ENCODE measurements at places on chromosomes 7 and 10. TPM values are rescaled to one million over a fixed set of nuclear protein-coding genes. Genes with fewer than 3 reads are reported as not detected.

The NKX2-3 gene
- not detected for total RNA-seq

The ZFAND4 gene
- total RNA-seq = 23.2 TPM

DNA sequence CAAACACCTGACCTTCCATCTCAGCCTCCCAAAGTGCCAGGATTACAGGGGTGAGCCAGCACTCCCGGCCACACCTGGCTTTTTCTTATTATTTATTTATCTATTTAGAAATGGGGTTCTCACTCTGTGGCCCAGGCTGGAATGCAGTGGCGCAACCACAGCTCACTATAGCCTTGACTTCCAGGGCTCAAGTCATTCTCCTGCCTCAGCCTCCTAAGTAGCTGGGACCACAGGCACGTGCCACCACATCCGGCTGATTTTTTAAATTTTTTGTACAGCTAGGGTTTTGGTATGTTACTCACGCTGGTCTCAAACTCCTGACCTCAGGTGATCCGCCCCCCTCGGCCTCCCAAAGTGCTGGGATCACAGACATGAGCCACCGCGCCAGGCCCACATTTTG lies 56.9 kb upstream of the MYL10 start:
- H3K4me1 ChIP-seq = no peaks in the 10 kb centered on the region
- no peak overlapping the region for H3K4me3 ChIP-seq
- DNase-seq = no peak
- no peak overlapping the region for H3K27ac ChIP-seq
- no peaks in the 10 kb centered on the region for H3K36me3 ChIP-seq

DNA sequence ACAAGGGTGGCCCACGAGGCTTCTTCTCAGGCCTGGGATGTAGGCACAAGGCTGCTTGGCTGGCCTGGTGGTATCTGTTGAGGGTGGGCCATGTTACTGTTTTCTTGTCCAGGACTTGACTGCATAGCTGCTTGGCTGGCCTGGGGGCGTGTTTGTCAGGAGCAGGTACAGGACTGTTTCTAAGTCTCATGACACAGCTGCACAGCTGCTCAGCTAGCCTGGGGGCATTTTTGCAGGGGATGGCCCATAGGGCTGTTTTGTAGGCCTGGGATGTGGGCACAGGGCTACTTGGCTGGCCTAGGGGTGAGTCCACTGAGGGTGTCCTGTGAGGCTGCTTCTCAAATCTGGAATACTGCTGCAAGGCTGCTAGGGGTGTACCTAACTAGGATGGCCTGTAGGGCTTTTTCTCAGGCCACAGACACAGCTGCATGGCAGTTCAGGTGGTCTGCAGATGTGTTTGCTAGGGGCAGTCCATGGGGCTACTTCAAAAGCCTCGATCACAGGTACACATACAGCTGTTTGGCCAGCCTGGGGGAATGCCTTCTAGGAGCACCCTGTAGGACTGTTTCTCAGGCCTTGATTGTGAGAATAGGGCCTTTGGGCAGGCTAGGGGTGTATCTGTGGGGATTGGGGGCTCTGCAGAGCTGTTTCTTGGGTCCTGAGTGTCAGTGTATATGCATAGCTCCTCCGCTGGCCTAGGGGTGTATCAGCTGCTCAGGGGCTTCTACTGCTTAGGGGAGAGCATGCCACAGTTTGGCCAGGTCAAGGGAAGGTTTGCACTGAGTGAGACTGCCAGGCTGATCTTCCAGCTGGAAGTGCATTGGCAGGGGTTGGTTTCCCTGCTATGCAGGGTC lies 26.6 kb upstream of the PLA2G12B start:
- peaks cover 3% of the 10 kb centered on the region for H3K27me3 ChIP-seq
- peaks cover 18% of the 10 kb centered on the region for H3K36me3 ChIP-seq
- H3K4me1 ChIP-seq = no peaks in the 10 kb centered on the region
- H3K27ac ChIP-seq = no peak overlapping the region

GRCh38 chr10:79886345-79886744 lies 59.8 kb downstream of the NUTM2E start:
- DNase-seq = no peak
- H3K4me1 ChIP-seq = no peaks in the 10 kb centered on the region
- no peak overlapping the region for H3K4me3 ChIP-seq
- H3K27me3 ChIP-seq = peaks cover 34% of the 10 kb centered on the region
- H3K27ac ChIP-seq = no peak overlapping the region

- peaks cover 13% of the 10 kb centered on the region for H3K27me3 ChIP-seq
- DNase-seq = no peak
- peaks cover 6% of the 10 kb centered on the region for H3K4me1 ChIP-seq
- H3K27ac ChIP-seq = no peak overlapping the region
These were observed 62.0 kb upstream of the NRBF2 start for GRCh38 chr10:63071145-63071544.

GRCh38 chr10:122348512-122348911 lies 26.0 kb upstream of the PLEKHA1 start:
- no peak overlapping the region for H3K4me3 ChIP-seq
- H3K4me1 ChIP-seq = no peaks in the 10 kb centered on the region
- H3K27me3 ChIP-seq = no peaks in the 10 kb centered on the region
- no peak for DNase-seq
- no peaks in the 10 kb centered on the region for H3K36me3 ChIP-seq

DNA sequence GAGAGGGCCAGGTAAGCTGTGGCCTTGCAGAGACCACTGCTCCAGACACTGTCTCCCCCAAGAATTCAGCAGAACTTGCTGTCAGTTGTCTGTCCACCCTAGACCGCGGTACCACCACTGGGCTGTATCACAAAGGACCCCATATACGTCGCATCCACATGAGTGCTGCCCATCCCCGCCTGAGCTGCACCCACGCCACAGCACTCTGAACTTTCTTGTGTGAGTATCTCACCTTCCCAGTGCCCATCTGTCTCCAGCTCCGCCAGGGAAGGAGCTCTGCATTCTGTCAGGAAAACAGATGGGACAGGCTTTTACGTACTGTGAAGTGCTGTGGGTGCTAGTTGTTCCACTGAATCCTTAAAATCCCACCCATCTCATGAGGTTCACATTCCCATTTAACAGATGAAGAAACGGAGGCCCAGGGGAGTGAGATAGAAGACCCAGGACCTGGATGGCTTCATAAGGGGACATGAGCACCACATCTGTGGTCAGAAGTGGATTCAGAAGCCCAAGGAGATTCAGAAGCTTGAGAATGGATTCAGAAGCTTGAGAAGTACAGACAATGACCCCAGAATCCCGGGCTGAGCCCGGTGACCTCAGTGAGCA lies 102.5 kb upstream of the ZMIZ1 start:
- DNase-seq = no peak
- H3K36me3 ChIP-seq = no peaks in the 10 kb centered on the region
- H3K27me3 ChIP-seq = no peaks in the 10 kb centered on the region
- H3K27ac ChIP-seq = no peak overlapping the region
- H3K4me1 ChIP-seq = no peaks in the 10 kb centered on the region
- no peak overlapping the region for H3K4me3 ChIP-seq

DNA sequence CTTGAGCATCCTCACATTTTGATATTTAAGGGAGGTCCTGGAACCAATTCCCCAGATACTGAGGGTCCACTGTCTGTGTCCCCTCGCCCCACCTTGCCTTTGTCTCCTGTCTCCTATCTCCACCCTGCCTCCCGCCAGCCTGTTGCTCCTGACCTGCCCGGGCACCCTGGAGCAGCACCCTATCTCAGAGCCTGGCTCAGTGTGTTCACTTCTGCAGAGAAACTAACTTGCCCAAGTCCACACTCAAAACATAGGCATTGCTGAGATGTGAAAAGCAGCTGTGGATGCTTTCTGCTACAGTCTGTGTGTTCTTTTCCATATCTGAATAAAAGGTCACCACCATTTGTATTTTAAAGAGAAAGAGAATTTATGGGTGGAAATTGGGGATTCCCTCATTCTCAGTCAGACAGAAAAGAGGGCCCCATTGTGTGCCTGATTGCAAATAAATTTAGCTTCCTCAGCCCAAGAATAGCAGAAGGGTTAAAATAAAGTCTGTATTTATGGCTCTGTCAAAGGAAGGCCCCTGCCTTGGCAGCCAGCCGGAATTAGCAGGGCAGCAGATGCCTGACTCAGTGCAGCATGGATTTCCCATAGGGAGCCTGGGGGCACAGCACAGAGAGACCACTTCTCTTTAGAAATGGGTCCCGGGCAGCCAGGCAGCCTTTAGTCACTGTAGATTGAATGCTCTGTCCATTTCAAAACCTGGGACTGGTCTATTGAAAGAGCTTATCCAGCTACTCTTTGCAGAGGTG lies 161.3 kb downstream of the EGFR start:
- DNase-seq = no peak
- H3K27me3 ChIP-seq = no peaks in the 10 kb centered on the region
- H3K4me3 ChIP-seq = no peak overlapping the region
- no peaks in the 10 kb centered on the region for H3K4me1 ChIP-seq
- no peaks in the 10 kb centered on the region for H3K36me3 ChIP-seq

- no peaks in the 10 kb centered on the region for H3K27me3 ChIP-seq
- no peak for DNase-seq
- no peaks in the 10 kb centered on the region for H3K36me3 ChIP-seq
- no peaks in the 10 kb centered on the region for H3K4me1 ChIP-seq
- no peak overlapping the region for H3K27ac ChIP-seq
These were observed 200.3 kb upstream of the PCLO start for GRCh38 chr7:83362871-83363550.
